ENCODE measurements at places on chromosomes 2 and 18.

DNA sequence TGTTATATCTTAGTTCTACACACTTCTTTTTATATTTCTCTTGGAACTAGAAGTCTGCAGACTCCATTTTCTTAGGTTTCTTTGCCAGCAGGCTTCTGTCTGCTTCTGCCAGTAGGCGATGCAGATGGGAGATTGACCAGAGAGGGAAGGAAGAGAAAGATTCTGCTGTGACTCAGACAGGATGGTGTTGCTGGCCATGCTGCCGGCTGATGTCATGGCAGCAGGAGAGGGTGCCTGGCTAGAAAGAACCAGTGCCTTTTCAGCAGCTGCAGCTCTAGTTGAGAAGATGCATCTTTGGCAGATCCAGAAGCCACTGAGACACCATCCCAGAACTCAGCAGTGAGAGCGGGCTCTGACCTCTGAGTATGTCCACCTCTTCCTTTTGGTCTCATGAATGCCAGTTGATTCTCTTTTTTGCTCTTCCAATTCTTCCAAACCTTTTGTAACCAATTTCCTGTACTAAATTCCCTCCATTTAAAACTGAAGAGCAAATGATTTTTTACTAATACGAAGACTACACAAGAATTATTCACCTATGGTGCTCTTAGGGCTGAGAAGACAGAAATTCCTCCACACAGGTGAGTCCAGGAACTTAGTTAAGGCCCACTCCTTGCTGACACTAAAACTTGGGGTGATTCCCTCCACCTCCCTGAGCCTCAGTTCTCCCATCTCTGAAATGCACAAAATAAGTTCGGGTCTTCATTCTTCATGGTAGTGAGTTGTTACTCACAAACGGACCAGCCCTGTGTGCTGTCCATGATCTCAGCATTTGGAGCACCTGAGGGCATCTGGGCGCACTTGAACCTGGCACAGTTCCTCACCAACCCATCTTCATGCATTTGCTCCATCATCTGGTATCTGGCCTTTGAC, 200.7 kb downstream of the MYCN start:
- DNase-seq = no peak

DNA sequence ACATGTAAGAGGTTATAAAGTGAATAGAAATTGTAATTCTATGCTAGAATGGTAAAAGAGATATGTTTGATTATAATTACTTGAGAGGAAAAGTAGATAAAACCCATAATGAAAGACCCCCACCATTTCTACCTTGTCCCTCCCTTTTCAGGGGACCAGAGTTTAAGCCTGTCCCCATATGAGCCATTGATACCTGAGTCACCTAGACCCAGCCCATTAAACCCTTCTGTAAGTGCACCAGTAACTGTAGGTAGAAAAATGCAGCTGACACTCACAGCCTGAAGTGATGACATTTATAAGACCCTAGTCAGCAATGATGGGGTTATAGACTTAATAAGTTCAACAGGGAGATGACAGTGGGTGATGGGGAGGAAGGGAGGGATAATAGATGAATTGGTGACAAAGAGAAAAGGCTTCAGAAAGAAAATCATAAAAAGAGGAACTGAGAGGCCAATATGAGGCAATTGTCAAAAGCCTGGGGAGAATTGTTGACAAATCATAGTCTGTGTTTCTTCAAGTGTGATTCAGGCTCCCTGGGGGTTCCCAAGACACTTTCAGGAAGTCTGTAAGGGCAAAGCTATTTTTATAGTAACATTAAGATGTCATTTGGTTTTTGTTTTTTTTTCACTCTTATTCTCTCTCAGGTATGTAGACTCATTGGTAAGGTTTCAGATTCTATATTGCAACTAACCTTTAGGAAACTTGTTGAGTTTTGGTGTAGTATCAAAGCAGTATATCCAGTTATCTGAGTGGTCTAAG, 544.2 kb downstream of the SATB2 start:
- no peak for DNase-seq

- peak; percentile 85 for DNase-seq
These were observed 36.4 kb upstream of the ZBTB7C start for GRCh38 chr18:48445540-48445939.

DNA sequence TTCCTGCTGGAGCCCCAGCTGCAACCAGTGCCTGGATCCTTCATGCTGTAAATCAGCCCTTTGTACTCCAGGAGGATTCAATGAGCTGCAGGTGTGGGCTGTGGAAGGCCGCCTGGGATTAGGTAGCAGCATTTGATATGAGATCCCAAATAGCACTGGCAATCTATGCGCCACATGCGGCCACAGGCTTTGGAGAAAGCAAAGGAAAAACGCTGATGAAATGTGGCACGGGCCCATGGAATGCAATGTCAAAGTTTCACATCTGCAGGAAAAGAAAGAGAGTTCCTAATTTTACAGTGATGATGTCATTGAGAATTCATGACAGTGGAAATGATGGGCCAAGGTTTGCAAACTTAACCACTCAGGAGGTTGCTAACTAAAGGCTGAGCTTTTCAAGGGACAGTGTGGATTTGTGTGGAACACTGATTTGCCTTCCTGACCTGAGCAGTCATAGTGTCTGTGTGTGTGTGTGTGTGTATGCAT, 216.4 kb upstream of the OSR1 start:
- no peak for DNase-seq

DNA sequence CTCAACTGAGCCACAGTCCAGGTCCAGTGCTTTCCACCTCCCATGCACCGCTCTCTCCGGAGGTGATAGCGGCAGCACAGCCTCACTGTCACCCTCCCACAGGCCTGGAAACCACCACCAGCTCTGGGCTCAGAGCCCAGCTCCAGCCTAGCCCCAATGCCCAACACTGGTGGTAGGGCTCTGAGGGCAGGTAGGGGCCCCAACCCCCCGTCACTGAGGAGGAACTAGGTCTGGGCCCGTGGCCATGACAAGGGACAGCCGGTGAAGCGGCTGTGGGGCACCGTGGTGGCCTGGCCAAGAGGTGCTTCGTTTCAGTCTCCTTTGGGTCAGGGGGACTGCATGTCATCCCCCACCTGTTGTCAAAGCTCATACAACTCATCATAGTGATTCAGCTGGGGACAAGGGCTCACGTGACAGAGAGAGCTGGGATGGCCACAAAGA, 5.5 kb upstream of the TMEM214 start:
- DNase-seq = no peak

GRCh38 chr2:40734797-40735196, 282.9 kb upstream of the SLC8A1 start:
- DNase-seq = no peak

DNA sequence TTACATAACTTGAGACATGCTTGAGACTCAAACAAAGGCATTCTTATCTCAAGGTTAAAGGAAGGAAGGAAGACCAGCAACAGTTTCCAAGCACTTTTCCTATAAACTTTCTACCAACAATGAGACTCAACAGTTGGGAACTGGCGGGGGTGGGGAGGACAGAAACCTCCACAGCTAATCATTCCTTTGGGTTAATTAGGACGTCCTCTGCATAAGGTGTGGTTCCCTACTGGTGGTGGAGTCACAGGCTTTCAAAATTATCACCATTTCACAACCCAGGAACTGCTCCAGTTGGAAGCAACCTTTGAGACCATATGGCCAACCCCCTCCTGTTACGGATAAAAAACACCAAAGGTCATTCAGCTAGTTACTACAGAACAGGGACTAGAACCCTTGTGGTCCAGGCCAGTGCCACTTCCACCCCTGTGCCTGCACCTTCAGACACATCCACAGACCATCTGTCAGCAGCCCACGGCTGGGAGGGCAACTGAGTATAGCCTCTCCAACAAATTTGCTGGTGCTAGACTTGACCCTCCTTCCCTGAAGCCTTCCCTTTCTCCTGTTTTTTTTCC, 30.1 kb upstream of the ATL2 start:
- no peak for DNase-seq

- no peak for DNase-seq
These were observed 1.5 kb upstream of the VSNL1 start for GRCh38 chr2:17538844-17539554.

GRCh38 chr18:56388571-56388970, 249.8 kb downstream of the TXNL1 start:
- no peak for DNase-seq

DNA sequence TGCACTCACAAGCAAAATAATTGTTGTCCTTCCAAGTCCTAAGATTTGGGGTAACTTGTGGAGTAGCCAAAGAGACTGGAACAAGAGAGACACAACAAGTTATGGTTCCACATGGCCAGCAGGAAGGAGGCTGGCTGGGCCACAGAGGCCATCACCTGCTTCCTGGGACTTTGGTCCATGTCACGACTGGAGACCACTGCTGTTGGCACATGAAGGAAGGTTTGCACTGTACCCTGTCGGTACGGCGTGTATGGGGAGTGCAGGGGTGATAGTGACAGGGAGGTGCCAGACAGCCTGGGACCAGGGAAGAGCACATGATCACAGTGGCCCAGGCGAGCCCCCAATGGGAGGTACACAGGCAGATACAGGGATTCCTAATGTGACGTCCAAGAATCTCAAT, 15.5 kb downstream of the SLC66A2 start:
- DNase-seq = no peak

DNA sequence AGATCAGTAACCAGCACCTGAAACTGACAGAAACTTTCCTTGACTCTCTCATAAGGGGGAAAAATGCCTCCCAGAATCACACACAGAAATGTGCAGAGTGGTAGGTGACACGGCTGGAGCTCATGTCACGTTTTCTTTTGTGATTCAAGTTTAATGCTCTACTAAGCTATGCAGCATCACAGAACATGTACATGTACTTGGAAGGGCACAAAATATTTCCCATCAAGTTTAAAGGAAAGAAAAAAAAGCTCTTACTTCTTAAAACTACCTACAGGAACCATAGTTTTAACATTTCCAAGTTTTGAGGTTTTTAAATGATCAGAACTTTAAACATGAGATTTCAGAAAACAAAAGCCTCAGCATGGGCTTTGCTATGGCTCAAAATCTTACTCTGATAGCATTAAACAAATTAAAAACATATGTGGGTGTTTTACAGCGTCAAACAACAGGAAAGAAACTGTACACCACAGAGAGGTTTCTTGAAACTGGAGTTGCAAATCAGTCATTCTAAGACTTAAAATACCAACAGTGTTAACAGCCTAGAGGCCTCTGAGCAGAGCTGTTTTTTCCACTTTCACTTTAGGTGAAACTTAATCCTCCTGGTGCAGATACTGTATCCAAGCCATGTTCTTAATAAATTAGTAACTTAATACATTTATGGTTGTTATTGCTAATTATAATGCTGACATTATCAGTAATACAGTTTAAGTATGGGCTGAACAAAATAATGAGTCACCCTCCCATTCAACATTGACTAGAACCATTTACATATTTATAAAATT, 30.1 kb downstream of the MBP start:
- DNase-seq = no peak

DNA sequence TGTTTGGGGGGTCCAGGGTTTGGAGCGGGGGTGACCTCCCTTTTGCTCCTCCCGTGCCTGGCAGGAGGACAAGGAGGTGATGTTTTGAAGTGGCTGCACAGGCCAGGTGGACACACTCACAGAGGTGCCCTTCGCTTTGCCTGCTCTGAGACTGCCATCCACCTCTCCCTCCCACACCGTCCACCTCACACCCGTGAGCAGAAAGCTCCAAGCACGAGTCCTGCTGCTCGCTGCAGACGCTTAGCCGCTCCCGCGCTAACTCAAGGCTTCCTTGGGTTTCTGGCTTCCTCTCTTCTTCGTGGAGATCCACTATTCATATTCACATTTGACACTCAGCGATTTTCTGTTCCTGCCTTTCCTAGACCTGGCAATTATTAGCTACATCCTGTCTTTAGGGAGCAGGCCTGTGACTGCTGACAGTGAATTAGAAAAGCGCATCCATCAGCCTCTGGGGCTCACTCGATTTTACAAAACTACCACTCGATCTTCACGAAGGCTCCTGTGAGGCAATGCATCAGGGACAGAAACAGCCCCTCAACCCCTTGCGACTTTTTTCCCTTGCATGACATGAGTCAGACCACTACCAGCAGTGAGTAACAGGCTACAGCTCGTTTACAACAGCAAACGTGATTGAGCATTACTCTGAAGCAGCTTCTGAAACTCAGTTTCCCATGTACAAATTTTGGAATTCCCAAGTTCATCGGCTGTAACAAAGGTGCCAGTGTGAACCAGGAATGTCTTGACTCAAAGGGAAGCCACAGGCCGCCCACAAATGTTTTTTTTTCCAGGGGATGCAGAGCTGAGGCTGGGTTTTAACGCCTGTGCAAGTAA, 238.7 kb upstream of the SOX11 start:
- no peak for DNase-seq
